ENCODE measurements at places on chromosomes 4 and X.

GRCh38 chrX:150897421-150898320 is 797 bp downstream of the CD99L2 start:
- peak; percentile 12 for DNase-seq

DNA sequence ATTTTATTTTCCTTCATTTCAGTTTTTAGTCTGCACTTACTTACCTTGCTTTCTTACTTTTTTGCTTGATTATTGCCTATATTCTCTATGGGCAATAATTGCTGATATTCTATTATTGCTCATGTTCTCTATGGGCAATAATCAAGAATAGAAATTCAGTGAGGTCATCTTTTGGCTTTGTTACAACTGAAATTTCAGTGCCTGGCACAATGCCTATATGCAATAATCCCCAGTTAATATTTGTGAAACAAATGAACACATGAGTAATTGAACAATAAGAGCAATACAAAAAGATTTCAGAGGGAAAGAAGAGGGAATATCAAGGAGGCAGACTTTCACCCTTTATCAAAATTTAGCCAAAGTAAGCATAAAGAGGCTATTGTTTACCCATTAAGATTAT is 48.6 kb upstream of the ARSJ start:
- no peak for DNase-seq

GRCh38 chr4:38609614-38610013 is 54.4 kb upstream of the KLF3 start:
- no peak for DNase-seq

DNA sequence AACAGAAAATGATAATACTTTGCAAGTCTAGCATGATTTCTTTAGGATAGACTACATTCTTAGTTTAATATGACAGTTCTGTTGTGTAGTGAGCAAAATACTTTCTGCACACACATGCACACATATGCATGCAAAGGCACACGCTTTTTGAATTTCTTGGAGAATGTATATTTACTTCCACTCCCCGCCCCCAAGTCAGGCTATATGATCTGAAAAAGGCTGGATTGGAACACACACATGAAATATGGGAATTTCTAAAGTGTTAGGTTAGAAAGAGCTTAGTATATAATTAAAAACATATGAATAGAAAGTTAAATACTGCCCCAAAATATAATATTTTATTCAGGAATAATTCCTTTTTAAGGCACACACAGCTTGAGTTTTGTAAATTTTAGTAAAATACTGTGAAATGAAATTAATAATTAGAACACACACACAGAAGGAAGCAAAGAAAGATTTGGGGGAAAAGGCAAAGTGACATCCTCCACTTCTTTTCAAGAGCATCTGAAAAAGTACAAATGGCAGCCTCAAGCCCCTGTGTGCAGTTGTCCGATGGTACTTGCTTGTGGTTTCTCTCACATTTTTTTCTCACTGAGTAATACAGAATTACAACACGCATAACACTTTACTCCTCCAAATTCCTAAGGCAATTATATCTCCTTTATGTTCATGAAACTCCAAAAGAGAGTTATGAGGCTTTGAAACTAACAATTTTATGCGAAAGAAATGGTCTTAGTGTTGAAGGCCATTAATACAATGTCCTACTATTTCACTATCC is 228.9 kb upstream of the ETNPPL start:
- DNase-seq: peak; percentile 78

DNA sequence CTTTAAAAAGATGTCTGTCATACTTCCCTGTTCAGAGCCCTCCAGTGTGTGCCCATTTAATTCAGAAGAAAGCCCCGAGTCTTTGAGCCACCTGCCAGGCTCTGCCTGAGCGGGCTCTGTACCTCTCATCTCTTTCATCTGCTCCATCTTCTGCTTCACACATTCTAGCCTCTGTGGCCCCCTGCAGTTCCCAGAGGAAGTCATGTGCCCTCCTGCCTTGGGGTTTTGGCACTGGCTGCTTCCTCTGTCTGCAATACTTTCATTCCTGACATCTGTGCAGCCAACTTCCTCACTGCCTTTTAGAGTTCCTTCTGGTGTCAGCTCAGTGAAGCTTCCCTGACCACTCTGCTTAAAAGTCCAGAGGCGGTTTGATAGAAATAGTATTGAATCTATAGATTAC is 6.2 kb upstream of the STK32B start:
- peak; percentile 30 for DNase-seq

DNA sequence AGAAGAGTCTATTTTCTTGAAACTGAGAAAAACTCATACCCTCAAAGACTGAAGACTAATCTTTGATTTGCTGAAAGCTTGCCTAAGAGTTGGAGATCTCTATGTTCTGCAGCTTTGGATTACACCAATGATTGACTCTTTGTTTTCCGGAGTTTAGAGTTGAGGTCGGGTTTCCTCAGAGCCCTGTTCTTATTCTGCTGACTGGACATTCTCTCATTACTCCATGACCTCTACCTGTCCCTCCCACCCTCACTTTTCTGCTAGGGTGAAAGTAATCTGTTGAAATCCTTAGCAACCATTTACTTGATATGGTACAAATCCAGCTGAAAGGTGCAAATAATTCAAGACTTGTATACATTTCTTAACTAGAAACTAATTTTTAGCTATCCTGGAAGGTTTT is 421.5 kb upstream of the FRG1 start:
- no peak for DNase-seq

- DNase-seq: peak; percentile 55
Measured at GRCh38 chr4:144894573-144894972, 203.4 kb downstream of the ANAPC10 start.

- DNase-seq: no peak
Measured at GRCh38 chr4:86131456-86131855, 228.4 kb downstream of the MAPK10 start.

- DNase-seq: no peak
Measured at GRCh38 chr4:95462921-95463320, 85.9 kb downstream of the UNC5C start.

GRCh38 chr4:3867403-3868100 is 101.4 kb downstream of the ADRA2C start:
- DNase-seq: no peak

Data from fibroblast of villous mesenchyme (primary cell).